ENCODE measurements at places on chromosomes 1 and 21.
A peak's percentile ranks its signal among the peaks of the same experiment; 100 is the strongest.

- no peak for DNase-seq
These were observed 39.0 kb downstream of the MRPL39 start for GRCh38 chr21:25568246-25568645.

- no peak for DNase-seq
These were observed 117.2 kb upstream of the OLIG2 start for GRCh38 chr21:32908534-32908933.

DNA sequence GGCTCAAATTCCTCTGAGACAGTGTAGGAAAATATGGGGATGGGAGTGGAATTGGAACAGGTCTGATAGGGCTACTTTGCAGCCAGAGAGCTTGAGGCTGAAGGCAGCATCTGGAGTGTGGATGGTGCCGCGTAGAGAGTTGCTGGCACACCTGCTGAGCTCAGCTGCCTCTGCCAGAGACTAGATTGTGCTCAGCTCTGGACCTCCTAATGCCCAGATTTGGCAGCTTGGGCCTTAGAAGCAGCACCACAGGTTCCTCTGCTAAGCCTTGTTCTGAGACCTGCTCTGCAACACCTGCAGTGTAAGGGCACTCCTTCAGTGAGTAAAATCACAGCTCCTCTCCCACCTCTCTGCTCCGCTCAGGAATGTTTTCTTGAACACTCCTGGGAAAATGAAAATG is 23.3 kb downstream of the ACOT11 start:
- DNase-seq: peak; percentile 25

GRCh38 chr21:31255896-31256295 is 88.2 kb downstream of the TIAM1 start:
- no peak for DNase-seq

- no peak for DNase-seq
These were observed 122.6 kb downstream of the CRYAA start for GRCh38 chr21:43291347-43291950.

- no peak for DNase-seq
These were observed 380.7 kb downstream of the PRDM2 start for GRCh38 chr1:14080653-14081052.

GRCh38 chr1:115262886-115263285 is 75.2 kb downstream of the NGF start:
- DNase-seq: no peak

DNA sequence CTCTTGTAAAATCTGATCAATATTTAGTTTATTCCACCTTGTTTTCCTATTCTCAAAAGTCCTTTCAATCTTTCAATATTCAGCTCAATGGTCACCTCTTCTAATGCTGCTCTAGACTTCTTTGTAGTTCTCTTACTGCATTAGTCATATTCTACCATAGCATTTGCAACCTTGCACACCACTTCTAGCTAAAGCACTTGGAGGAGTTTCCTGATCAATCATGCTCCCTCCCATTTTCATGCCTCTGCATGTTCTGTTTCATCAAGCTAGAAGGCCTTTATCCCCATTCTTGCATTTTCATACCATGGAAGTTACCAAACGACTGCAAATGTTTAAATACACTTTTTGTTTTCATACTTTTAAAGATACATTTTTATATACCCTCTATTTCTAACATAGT is 72.1 kb downstream of the SLC5A9 start:
- peak; percentile 28 for DNase-seq

DNA sequence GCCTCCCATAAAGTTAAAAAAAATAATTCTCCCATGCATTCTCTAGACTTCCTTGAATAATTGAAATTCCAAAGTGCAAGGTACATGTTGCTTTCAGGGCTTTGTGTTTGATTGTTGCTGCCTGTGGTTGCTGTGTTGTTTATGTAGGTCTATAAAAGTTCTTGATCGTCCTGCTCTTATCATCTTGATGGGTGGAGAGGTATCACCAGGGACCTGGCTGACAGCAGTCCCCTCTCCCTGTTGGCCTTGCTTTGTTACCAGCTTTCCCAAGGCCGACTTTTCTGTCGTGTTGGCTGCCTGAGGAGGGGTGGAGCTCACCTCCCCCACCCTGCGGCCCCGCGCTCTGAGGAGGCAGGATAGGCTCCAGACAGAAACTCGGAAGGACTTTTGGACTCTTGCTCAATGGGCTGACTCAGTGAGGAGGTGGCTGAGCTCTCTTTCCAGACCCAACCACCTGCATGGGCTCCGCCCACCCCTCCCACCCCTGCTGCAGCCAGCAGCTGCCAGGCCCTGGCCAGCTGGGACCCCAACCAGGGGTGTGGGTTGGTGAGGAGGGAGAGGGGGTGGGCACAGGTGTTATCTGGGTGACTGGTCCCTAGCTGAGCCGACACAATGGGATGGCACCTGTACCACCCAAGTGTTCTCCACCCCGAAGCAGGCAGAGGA is 2.0 kb downstream of the INAVA start:
- DNase-seq: no peak

- DNase-seq: no peak
These were observed 17.6 kb downstream of the ACADM start for GRCh38 chr1:75742047-75742625.

- peak; percentile 57 for DNase-seq
These were observed 302.4 kb downstream of the PTGER3 start for GRCh38 chr1:70745199-70745598.

DNA sequence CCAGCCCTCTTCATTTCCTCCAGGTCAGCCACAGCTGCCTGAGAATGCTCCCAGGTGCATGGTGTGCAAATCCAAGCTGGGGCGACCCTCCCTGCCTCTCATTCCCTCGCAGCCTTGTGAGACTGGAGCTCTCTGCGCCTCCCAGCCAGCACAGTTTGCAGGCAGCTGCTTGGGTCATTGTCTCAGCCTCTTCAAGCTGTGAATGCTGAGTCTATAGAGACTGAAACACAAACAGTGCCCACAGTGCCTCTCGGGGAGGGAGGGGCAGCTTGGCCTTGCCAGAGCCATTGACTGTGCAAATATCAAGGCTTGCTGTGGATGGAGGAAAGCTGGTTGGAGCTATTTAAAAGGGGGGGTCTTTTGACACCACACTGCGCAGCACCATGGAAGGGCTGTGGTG is 10.6 kb downstream of the PLXNA2 start:
- no peak for DNase-seq

DNA sequence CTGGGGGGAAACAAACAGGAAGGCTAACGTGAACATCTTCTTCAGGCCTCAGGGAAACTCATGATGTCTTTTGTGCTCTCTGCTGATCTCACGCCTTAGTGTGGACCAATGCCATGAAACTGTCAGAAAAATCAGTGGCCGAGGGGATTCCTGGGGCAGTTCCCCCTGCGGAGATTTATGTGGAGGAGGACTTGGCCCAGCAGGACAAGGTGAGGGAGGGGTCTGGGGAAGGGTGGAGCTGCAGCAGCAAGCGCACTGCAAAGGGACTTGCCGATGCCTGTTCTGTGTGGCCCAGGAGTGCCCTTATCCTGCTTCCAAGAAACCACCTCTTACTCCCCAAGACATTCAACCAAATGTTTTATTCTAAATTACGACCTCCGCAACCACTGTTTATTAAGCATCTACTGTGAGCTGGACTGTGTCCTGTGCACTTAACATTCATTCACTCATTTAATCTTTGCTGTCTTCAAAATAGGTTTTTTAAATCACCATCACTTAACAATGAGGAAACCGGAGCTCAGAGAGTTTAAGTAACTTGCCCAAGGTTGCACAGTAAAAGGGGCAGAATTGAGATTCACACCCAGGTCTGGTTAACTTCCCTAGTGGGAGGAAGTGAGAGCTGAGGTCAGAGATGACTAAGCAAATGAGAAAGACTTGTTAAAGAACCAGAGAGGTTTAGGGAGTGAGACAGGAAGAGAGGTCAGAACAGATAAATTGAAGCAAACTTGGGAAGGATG is 49.7 kb downstream of the FHAD1 start:
- no peak for DNase-seq
